Suppressor macrophage treated with lipopolysaccharide for 4 hours (primary cell): ENCODE measurements at places on chromosomes 1 and 21.

DNA sequence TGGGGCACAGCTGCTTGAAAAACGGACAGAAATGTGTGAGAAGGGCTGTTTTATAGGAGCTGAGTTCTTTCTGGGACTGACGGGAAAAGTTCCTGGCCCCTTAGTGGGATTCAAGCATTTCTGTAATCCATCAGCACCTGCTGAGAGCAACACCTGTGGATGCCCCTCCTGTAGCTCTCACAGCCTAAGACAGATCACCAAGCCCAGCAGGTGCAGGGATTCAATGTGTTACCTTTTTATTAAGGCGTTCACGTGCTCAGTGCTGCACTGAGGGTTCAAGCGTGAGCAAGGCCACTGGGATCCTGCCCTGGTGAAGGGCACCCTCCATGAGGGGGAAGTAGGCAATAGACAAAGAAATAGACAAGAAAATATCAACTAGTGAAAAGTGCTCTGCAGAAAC is 14.9 kb downstream of the OLFML2B start:
- no peak for DNase-seq

- DNase-seq = no peak
Measured at GRCh38 chr1:98705591-98705990, 44.1 kb downstream of the SNX7 start.

GRCh38 chr1:156499842-156500542 is 583 bp downstream of the MEF2D start:
- DNase-seq = no peak

DNA sequence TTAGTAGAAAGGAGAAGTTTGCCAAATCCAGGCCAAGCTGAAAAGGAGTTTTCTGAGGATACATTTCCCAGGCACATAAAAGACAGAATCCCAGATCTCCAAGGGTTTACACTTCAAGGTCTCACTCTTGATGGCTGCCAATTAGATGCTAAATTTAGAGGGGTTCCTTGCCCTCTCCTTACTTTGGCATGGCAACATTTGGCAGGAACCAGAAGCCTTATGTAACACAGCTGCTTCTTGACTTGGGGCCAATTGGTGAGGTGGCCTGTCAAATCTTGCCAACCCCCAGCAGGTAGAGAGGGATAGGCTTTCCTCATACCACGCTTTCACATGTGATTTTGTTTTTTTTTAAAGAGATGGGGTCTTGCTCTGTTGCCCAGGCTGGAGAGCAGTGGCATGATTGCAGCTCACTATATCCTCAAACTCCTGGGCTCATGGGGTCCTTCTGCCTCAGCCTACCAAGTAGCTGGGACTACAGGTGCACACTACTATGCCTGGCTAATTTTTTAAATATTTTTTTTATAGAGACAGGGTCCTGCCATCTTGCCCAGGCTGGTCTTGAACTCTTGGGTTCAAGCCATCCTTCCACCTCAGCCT is 25.2 kb upstream of the NKAIN1 start:
- no peak for DNase-seq

- no peak for DNase-seq
Measured at GRCh38 chr1:189782295-189782694, 695.4 kb downstream of the BRINP3 start.

- DNase-seq = no peak
Measured at GRCh38 chr1:229019663-229020271, 251.1 kb upstream of the RAB4A start.

GRCh38 chr1:27395441-27396195 is 3.2 kb downstream of the GPR3 start:
- peak; percentile 76 for DNase-seq

DNA sequence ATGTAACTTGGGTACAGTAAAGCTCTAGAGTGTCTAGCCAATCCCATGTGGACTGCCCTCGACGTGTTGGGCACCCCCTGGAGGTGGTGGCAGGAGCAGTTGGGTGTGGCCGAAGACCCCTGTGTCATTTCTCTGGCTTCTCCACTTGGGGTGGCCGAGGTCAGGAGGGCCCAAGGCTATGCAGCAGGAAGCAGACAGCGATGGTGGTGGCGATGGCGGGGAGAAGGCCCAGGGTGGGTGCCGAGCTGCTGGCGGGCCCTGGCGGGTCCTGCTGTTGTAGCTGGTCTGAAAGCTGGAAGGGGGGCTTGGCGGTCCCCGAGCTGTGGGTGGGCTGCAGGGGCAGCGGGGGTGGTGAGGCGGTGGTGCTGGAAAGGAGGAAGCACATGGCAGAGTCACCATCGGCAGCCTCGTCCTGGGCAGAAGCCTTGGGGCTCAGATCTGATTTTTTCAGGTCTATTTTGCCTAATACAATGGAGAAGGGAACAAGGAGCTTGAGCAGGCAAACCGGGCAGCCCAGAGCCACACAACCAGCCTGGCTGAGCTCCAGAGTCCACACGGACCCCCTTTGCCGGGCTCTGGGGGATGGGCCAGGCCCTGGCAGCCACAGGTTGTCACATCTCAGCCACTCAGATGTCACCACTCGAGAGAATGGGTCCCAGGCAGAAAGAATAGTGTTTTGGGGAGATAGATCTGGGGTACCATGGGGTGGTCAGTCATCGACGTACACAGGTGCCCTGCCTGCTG is 231.3 kb downstream of the TRABD2B start:
- no peak for DNase-seq

- no peak for DNase-seq
Measured at GRCh38 chr1:54853793-54854370, 33.1 kb downstream of the DHCR24 start.

GRCh38 chr1:36223996-36224536 is at the start of gene THRAP3:
TSS of gene THRAP3 (plus strand) at chr1:36224443. CDS start at chr1:36282564, 58,121 bp downstream.
- DNase-seq = peak; percentile 100

GRCh38 chr1:155968670-155969069 is 9.7 kb downstream of the ARHGEF2 start:
- no peak for DNase-seq

DNA sequence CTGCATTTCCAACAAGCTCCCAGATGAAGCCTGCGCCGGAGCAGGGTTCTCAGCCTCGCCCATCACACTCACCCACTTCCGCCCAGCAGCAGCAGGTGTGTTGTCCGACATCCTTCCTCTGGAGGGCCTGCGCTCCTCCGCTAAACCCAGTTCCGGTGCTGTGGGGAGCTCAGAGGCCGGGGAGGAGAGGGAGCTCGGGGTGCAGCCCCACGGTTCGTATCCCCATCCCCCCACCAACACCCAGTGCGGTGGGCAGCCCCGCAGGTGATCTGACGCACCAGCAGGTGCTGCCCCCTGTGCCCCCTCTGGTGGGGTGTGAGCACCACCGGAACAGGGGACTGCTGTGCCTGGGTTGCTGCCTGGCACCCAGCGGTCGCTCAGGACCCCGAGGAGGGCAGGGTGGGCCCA is 3.4 kb upstream of the PEX10 start:
- no peak for DNase-seq

DNA sequence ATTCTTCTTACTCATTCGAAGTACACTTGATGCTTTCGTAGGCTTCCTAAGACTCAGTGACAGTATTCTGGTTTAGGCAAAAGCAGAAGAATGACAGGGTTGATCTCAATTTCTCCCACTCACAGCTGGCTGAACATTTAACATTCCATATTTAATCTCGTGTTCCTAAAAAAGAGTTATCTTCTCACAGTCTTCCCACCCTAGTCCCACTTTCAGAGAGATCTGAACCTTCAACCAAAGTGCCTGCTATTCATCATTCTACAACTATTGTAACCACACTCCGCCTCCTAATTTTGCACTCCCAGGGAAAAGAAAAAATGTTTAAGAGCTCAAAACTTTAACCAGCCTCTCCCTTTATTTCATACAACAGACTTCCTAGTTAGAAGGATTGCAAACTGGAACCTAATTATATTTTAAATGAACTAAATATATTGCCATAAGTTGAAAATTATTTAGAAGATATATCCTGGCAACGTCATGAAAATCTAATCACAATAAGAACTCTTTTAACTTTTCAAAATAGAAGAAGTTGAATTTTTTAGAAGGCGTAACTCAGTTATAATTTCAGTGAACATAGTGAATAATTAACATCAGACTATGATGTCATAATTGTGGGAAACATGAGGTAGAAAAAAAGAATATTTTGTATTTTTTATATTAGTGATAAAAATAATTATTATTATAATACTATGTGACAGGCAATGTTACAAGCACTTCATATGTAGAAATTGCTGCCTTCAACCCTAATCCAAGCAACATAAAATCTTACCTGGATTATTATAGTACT is 540.9 kb upstream of the ADGRL2 start:
- DNase-seq = no peak

DNA sequence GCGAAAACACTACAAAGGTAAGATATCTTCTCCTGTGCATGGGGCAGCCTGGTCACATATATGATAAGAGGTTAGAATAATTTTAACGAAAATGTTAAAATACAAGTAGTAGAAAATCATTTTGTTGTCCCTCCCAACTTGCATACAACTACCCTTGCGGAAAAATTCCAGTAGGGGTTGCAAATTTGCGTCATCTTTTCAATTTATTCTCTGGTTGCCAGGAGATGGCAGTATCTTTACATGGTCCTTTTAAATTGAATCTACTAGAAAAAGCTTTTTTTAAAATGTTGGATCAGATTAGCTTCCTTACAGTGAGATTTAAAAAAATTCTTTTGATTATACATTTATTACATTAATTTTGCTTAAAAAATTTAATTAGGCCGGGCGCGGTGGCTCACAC is 10.9 kb downstream of the S100PBP start:
- peak; percentile 16 for DNase-seq

DNA sequence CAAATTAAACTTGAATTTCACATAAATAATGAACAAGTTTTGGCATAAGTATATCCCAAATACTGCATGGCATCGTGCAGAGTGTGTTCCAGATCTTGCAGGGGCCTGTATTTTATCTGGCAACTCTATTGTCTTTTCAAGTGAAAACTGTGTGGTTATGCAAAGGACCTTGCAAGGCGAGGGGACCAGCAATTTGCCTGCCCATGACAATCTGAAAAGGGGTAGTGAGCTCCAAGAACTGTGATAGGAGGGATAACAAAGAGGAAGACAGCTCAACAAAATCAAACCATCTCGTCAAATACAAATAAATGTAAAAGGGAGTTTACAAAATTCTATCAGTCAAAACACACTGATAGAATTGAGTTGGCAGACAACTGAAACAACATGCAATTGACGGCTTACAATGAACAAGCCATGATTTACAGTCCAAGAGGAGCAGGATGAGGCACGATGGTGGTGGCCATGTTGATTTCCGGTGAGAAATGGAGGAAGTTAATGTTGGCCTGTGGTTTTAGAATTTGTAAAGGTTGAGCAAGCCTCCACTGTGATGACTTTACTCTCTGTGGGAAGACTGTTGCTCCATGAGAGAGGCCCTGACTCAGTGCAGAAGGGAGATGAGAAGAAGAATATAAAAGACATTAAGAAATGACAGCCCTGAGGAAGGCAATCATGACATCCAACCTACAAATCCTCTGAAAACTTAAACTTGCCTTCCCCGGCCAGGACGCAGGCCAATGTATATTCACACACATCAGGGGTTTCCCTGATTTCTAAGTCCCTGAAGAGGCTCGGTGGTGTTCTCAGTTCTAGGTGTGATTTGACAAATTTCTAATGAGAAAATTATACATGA is 132.2 kb downstream of the ADSS2 start:
- peak; percentile 95 for DNase-seq

GRCh38 chr21:37226041-37226920 is 40.9 kb downstream of the VPS26C start:
- no peak for DNase-seq

DNA sequence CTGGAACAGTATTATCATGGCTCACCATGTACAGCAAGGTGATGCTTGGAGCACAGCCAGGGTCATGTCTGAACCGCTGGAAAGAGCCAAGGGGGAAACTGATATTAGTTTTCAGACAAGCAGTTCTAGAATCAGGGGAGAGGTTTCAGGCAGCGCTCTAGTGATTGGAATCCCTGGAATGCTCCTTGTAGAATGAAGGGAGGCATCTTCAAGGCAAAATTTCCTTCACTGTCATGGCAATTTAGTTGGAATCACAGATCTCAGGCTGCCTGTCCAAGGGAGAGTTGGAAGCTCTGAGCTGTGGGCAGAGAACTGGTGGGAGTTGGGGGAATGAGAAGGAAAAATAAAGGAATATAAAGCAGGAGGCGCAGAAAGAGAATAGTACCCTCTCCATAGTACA is 737.1 kb downstream of the PTPRU start:
- no peak for DNase-seq
